ENCODE measurements at places on chromosomes 2 and 18.

DNA sequence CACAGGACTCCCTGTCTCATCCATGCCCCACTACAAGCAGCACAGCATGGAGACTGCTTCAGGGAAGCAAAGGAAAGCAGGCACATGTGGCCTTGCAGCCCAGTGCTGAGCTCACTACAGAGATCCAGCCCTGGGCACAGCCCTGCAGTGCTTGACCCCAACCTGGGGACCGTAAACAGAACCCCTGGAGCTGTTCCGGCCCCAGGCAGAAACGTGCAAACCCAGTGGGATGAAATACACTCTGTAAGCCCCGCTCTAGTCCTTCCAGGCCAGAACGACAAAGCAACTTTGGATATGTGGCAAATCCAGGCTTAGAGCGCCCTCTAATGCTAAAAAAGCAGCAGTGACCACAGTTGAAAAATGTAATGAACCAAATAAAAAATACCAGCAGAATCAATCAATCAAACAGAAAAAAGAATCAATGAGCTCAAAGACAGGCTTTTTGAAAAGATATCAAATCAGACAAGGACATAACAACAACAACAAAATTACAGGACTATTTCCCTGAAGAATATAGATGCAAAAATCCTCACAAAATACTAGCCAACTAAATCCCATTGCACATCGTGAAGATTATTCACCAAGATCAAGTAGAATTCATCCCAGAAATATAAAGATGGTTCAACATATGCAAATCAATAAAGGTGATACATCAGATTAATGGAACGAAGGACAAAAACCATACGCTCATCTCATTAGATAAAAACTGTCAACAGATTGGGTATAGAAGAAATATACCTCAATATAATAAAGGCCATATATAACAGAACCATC, 45.6 kb downstream of the ZNF519 start:
- peak; percentile 38 for ATAC-seq

DNA sequence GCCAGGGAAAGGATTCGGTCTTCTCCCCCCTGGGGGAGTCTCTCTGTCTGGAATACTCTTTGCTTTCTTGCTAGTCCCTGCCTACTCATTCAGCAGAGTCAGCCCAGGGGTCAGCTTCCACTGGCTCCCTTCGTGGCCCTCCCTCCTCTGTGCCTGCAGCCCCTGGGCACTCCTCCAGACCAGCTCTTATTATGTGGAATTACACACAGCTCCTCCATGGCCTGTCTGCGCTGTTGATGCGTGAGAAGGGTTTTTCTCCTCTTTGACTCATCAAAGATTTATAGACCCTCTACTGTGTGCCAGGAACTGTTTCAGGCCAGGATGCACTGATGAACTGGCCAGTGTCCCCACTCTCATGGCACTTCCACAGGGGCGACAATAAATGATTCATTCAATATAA, 44.4 kb downstream of the ST8SIA5 start:
- ATAC-seq: no peak

- ATAC-seq: no peak
These were observed 65.7 kb upstream of the SERPINE2 start for GRCh38 chr2:224104668-224105386.

- no peak for ATAC-seq
These were observed 114.8 kb upstream of the LRATD1 start for GRCh38 chr2:14517731-14518130.

- ATAC-seq: no peak
These were observed 911.6 kb downstream of the TDRD15 start for GRCh38 chr2:22035361-22035830.

DNA sequence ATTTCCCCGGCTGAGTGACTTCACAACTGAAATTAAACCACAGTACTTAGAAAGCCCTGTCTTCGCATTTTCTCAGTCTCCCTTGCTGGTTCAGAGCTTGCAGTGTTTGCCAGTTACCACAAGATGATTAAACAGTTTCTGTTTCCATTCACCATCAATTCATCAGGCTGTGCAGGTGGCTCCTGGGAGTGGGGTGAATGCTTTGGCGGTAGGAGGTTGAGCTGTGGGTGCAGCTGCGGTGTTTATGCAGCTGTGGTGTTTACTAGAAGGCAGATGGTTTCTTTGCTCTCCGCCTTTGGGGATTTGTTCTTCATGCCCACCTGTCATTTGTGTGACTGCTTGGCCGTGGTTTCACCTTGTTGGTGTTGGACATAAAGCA, 16.1 kb downstream of the ACOXL start:
- no peak for ATAC-seq

GRCh38 chr2:242031481-242032019, 162.0 kb downstream of the RTP5 start:
- ATAC-seq: no peak

DNA sequence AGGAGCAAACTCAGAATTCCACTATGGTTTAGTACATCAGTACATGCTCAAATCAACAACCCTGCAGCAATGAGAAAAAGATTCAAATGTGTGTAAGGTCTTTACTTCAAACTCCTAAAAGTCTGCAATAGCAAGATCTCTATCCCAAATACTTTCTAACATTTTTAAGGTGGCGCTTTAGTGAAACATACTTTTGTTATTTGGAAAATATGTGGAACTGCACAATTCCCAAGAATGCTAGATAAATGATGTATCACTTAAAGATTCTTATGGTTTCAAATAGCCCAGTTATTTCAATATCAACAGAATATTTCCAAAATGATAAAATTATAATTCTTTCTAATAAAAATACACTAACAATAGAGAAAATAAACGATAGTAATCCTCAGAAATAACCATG, 227.6 kb upstream of the SMAD7 start:
- ATAC-seq: no peak

DNA sequence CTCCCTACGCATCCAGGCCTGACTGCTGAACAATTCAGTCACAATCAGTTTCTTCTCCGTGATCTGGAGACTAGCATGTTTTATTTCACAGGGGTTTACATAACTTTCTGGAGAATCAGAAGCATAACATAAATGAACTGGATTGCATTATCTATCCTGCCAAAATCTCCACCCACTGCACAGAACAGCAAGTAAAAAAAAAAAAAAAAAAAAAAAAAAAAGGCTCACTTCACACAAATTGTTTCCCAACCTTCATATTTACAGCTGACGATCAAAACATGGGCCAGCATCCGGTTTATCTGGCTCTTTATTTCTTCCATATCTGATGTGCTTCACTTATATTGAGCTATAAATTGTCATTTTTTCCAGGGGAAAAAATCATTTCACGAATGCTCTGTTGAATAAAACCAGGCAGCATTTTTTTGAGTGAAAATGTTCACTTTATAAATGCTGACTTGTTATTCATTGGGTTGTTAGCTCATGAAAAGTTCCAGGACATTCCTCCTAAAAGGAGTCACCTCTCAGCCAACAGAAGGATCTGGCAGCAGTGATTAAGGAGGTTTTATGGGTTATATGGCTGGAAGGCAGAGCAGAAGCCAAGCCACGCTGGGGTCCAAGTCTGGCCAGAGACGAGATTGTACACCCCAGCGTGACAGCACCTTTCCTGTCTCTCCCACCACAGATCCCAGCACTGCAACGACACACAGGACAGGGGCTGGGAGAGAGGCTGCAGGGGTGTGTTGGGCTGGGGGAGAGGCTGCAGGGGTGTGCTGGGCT, 51.2 kb upstream of the GLI2 start:
- ATAC-seq: no peak

GRCh38 chr2:16218625-16219024, 278.3 kb downstream of the MYCN start:
- ATAC-seq: peak; percentile 37

- no peak for ATAC-seq
These were observed 113.3 kb downstream of the MAIP1 start for GRCh38 chr2:200068642-200069041.

DNA sequence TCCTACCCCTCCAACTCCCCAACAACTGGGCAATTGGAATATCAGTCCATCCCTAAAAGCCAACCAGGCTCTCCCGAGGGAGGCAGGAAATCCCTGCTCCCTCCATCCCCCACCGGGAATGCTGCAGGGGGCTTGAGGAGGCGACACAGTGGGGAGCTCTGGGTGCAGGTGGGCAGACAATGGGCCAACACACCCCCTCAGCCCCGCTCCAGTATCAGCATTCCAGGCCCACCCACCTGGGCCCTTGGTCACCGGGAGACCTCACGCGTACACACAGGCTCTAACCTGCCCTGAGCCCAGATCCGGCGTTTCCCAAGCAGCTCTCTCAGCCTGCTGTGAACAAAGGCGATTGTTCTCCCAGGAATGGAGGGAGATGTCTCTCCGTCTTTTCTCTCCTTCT, 37.6 kb upstream of the FZD7 start:
- ATAC-seq: peak; percentile 56

- peak; percentile 18 for ATAC-seq
These were observed 60.9 kb upstream of the AGAP1 start for GRCh38 chr2:235432741-235433520.

DNA sequence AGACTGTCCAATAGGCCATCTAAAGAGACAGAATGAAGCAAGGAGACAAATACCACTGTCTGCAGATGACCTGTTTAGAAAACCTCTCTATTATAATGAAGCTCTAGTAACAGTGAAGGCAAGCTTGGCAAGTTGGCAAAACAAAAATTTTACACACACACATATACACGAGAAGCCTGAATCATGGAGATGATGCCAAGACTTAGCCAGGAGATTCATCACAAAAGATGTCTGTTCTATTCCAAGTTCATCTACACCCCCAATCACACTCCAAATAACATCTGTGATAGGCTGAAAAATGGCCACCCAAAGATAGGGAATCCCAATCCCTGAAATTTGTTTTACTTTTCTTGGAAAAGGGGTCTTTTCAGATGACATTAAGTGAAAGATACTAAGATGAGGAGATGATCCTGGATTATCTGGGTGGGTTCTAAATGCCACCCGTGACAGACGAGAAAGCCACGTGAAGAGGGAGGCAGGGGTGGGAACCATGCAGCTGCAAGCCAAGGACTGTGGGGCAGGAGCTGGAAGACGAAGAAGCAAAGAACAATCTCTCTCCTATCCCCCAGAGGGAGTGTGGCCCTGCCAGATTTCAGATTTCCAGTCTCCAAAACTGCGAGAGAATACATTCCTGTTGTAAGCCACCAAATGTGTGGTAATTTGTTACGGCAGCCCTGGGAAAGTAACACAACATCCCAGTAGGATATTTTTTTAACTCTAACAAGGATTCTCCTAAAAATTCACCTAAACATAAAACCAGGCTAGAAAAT, 20.0 kb downstream of the HDLBP start:
- no peak for ATAC-seq

GRCh38 chr2:32452338-32453064, 95.7 kb downstream of the BIRC6 start:
- no peak for ATAC-seq

- ATAC-seq: peak; percentile 53
These were observed 1.4 kb upstream of the MALT1 start for GRCh38 chr18:58669731-58670378.

DNA sequence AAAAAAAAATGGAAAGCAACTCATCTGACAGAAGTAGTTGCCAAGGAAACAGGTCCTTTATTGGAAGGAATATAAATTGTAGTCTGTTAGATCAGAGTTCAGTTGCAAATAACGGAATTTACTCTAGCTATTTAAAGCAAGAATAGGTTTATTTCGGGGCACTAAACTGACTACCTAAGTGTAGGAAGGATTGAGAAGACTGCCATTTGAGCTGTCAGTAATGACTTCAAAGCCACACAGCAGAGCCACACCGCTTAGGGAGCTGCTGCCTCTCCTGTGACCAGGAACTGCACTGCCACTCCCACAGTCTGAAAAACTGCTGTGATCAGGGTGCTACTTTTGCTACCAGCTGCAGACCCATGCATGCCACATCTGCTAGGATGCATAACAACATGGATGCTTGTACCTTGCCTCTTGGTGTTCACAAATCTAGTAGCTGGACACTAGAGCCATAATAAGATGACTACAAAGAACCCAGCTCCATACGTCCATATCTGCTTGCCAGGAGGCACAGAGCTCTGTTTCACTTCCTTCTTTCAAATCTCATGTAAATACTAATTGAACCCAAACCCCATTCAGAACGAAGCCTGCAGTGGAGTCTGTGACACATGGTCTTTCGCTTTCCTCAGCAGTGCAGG, 2.2 kb downstream of the DSG2 start:
- ATAC-seq: no peak

DNA sequence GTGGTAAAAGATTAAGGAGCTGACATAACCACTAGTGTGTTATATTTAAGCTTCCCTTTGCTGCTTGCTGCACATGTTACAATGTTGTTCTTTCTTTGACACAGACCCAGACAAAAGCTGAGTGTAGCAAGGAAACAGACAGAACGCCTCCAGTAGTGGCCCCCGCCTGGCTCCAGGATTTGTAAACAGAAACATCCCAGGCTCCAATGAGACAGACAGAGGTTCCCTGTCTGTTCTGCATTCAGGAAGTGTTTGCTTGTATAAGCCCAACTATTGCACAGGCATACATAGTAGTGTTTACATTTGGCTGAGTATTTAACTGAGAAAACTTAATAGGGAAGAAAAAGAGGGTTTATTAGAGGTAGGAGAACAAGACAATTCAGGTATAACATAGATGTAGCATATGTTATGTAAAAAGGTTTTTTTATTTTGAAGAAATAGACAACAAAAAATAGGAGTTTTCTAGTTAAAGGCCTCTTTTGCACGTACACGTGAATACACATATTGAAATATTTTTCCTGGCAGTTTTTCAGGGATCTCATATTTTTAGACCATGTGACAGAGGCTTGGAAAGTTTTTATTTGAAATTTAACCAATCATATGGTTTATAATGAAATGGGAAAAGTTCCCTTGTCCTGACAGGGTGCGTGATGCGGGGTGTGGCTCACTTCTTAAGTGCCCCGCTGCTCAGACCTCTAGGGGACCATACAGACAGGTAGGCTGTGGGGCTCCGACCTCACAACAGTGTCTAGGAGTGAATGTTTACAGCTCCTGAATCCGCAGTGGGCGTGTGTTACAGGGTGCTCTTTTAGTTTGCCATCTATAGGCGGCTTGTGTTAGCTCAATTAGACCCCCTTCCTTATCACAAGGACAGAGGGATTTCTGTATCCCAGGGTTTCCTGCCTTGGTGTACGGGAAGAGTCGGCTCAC, 118.4 kb downstream of the BMPR2 start:
- no peak for ATAC-seq

GRCh38 chr2:43080571-43081021, 145.8 kb downstream of the ZFP36L2 start:
- ATAC-seq: no peak

DNA sequence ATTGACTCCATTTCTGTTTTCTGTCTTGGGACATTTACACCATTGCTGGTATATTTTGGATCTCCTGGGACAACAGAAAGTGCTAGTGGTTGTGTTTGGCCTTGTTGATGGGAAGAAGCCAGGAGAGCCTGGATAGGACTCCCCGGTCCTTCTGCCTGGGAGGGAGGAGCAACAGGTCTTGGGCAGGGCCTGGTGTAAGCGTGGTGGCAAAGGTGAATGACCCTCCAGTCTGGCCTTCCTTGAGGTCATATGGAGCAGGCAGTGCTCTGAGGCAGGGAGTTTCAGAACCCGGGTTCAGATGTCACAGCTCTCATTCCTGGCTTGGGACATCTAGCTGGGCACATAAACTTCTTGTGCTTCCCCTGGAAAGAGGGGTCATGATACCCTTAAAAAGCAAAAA, 56.0 kb upstream of the RBM44 start:
- no peak for ATAC-seq
